Upper lobe of left lung (tissue), 6 donors: ENCODE measurements at places on chromosomes 5 and 9. TPM values are rescaled to one million over a fixed set of nuclear protein-coding genes. Genes with fewer than 3 reads are reported as not detected.

DNA sequence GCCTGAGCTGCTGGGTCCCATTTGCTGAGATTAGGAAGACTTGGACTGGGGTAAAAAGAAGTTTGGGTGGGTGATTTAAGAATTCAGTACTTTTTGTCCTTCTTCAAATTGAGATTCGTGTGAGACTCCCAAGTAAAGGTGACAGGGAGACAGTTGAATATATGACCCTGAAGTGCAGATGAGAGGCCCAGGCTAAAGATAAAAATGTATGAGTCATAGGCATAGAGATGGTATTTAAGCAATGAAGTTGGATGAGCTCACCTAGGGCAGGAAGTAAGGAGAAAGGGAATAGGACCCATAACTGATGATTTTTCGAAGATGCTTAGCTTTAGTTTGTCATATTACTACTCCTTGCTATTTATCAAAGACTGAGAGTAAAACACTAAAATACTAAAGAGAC is 255.9 kb upstream of the ADRA1B start:
- DNase-seq = no peak

The PDE6A gene
- total RNA-seq = not detected

The PTGDS gene
- total RNA-seq = 173 TPM

The SLC30A5 gene
- 23.3 TPM for total RNA-seq

The C9orf153 gene
- total RNA-seq = not detected

GRCh38 chr5:51433052-51433710 is 49.9 kb downstream of the ISL1 start:
- no peak for DNase-seq

DNA sequence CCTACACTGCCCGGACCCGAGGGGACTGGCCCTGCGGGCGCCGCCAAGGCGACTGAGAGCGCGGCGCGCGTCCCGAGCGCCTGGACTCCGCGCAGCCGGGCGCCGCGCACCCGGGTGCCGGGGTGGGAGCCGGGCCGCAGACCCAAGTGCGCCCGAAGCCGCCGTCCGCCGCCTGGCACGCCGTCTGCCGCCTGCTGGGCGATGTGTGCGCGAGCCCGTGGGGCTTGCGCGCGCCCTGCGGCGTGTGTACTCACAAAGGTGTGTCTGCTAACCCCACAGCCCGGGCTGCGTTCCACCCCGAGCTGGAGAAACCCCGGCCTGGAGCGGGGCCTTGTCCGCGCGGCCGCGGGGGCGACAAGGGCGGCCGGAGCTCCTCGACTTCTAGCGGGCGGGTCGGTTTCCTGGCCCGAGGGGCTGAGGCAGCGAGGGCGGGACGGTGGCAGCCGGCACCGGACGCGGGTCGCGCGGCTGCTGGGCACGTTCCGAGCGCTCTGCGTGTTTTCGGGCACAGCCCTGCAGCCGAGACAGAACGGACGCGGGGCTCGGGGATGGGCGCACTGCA is 1.1 kb upstream of the ZSWIM6 start:
- DNase-seq = peak; percentile 86

DNA sequence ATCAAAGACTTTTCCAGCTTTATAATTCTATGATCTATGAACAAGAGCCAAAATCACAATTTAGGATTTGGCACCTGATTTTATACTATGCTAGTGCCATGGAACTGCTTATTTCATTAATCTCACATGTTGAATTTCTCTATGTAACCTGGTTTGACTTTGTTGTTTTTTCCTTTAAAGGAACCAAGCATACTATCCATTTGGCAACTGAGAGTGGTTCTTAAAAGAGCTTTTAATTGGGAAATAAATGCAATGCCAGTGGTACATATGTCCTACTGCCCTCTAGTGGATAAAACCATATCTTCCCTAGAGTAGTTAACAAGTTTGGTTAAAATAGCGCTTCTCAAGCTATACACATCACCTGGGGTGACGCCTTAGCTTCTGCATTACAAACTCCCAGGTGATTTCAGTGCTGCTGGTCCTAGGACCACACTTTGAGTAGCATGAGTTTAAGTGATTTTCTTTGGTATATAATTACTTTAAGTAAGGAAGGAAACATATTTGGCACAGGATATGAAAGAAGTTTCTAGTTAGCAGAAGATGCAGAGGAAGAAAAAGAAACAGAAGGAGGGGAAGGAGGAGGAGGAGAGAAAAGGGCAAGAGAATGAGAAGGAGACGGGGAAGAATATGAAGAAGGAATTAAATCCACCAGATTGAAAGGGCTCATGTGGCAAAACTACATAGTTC is 56.8 kb downstream of the FGF10 start:
- DNase-seq = no peak
